ENCODE measurements at places on chromosomes 1 and 21. TPM values are rescaled to one million over a fixed set of nuclear protein-coding genes. Genes with fewer than 3 reads are reported as not detected.

FNDC5 gene
- polyA plus RNA-seq, result 56.8 TPM

KRTAP21-3 gene
- polyA plus RNA-seq, result not detected

S100A14 gene
- polyA plus RNA-seq, result 22.1 TPM

ABCG1 gene
- 14.1 TPM for polyA plus RNA-seq

OR2T35 gene
- not detected for polyA plus RNA-seq

PROX1 gene
- polyA plus RNA-seq, result 7.9 TPM

EFCAB14 gene
- 88.3 TPM for polyA plus RNA-seq

ZMYND12 gene
- 4.2 TPM for polyA plus RNA-seq

HRNR gene
- 1.5 TPM for polyA plus RNA-seq

DNA sequence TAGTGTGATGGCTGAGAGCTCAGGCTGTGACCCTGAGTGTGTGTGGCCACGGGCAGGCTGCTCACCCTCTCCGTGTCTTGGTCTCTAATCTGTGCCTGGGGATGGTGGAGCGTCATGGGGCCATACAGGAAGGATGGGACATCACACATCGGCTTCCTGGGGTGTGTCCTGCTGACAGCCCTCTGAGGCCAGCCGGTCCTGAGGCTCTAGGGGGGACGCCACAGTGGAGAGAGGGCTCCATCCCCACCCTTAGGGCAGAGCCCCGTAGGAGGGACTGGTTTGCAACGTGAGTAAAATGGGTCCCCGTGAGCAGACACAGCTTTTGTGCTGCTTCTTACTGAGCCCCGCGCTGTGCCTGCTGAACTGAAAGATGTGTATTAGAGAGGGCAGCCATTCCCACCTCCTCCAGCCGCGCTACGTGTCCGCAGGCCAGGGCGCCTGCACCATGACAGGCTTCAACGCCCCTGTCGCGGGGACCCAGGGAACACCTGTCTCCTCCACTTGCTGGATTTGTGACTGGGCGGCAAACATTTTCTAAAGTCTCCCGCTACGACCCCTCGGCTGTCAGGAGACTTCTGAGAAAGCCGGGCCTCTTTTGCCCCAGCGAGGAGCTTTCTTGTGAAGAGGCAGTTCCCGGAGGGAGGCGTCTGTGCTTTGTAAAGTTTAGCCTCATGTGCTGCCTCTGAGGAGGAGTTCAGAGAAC, 8.1 kb downstream of the COL18A1 start:
- DNase-seq, result no peak

GRCh38 chr1:115729756-115730155, 38.8 kb downstream of the CASQ2 start:
- DNase-seq, result no peak

DNA sequence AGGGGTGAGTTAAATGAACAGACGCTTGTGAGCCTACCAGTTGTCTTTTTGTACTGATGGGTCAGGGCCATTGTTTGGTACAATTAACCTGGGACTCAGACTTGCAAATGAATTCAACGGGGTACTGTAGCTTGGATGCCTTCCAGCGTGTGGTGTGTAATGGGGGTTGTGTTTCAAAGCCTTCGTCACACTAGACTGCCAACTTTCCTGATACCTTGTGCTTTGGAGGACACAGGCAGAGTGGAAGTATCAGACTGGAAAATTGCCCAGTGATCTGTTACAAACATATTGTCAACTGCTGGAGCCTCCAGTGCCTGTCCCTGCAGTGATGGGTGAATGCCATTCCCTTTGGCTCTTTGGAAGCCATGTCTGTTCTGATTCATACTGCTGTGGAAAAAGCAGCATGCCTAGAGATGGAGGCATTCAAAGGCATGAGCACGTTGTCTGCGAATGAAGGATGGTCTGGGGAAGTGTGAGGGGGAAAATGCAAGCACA, 384.5 kb downstream of the LMX1A start:
- DNase-seq, result no peak

- DNase-seq, result no peak
Observed at GRCh38 chr1:98048244-98048643, 127.4 kb upstream of the DPYD start.

GRCh38 chr1:182565537-182565936, 23.5 kb downstream of the RNASEL start:
- DNase-seq, result no peak

DNA sequence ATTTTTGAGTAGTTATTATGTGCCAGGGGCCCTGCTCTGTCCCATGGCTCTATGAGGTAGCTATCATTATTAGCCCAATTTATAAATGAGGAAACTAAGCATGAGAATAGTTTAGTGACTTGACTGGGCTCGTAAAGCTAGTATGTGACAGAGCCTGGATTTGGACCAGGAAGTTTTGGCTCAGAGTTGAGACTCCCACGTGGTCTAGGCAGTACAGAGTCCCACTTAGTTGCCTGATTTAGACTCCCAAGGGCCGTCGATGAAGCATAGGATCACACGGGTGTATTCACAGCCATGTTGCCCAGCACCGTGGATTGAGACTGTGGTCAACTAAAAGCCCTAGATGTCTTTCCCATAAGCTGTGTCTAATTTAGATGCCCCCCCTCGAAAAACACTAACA, 81.7 kb downstream of the DDX20 start:
- no peak for DNase-seq

DNA sequence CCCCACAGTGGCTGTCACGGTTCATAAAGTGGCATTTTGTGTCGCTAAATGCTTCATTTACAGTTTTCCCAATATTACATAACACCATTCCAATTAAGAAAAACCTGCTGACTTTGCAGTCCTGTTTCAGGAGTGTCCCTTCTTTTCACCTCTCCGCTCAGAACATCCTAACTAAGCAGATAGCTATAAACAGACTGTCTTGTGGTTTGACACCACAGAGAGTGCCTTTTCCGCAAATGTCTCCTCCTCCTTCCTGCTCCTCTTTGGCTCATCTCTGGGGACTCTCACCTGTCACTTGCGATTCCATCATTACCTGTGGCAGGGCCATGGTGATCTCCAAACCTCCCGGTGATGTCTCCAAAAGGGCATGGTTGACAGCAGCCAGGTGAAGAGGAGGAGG, 119.0 kb downstream of the CNIH3 start:
- DNase-seq, result no peak

GRCh38 chr1:18091660-18092446, 15.7 kb upstream of the IGSF21 start:
- no peak for DNase-seq

GRCh38 chr1:47558601-47559593, 121.1 kb downstream of the FOXD2 start:
- DNase-seq, result no peak

GRCh38 chr21:33259995-33260394, 6.2 kb upstream of the IL10RB start:
- DNase-seq, result no peak

DNA sequence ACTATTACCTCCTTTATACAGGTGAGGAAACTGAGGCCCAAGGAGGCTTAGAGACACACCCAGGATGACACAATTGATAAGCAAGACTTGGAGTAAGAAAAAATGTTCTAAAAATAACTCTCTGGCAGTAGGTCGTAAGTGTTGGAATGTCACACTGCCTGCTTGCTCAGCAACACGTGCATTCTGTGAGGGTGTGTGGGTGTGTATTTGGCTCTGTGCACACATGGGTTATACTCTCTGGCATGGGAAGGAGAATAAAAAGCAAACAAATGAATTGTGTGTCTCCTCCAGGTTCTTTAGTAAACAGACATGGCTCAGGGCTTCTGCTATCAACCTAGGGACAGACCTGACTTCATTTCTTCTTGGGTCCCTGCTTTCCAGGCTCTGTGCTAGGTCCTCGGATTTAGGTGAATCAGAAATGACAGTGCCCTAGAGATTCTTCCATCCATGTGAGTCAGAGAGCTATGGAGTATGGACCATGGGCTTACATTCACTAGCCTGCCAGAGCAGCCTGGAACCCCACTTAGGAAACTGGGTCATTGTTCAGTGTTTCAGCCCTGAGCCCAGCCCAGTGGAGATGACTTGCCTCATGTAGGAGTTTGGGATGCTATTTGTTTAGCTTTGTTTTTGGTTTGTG, 72.4 kb downstream of the ELAVL4 start:
- DNase-seq, result no peak

DNA sequence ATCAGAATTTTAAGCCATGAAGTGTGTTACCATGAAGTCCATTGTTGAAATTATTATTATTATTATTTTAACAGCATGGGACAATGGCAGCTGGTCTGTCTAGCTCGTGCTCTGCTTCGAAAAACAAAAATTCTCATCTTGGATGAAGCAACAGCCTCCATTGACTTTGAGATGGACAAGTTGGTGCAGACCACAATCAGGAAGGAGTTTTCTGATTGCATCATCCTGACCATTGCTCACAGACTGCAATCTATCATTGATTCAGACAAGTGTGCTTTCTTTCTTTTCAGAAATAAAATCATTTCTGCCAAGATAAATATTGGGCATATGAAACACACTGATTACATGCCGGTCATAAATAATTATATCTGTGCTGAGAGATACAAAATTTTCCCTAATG, 21.0 kb downstream of the HSPA13 start:
- no peak for DNase-seq

GRCh38 chr1:3908886-3909517, 8.9 kb upstream of the C1orf174 start:
- no peak for DNase-seq

GRCh38 chr1:16905110-16905867, 9.5 kb downstream of the RNU1-2 start:
- no peak for DNase-seq

DNA sequence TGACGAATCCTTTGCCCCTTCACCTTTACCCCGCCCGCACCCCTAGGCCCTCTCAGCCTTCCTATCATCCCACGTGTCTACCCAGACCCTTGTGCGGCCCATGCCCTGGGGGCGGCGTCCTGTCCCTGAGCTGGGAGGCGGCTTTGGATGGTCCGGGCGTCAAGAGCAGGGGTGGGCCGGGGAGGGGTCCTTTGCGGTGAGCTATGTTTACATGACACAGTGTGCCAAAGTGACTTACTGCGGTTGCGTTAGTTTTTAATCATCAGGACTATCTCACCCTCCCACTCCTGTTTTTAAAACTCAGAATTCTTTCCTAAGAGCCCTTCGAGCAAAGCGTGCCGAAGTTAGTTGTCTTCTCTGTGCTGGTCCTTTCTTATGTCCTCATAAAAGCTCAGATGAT, 144.6 kb downstream of the PGBD5 start:
- DNase-seq, result no peak

- DNase-seq, result no peak
Observed at GRCh38 chr1:115317101-115318012, 20.7 kb downstream of the NGF start.

GRCh38 chr21:28266061-28266460, 726.6 kb downstream of the LTN1 start:
- DNase-seq, result no peak

DNA sequence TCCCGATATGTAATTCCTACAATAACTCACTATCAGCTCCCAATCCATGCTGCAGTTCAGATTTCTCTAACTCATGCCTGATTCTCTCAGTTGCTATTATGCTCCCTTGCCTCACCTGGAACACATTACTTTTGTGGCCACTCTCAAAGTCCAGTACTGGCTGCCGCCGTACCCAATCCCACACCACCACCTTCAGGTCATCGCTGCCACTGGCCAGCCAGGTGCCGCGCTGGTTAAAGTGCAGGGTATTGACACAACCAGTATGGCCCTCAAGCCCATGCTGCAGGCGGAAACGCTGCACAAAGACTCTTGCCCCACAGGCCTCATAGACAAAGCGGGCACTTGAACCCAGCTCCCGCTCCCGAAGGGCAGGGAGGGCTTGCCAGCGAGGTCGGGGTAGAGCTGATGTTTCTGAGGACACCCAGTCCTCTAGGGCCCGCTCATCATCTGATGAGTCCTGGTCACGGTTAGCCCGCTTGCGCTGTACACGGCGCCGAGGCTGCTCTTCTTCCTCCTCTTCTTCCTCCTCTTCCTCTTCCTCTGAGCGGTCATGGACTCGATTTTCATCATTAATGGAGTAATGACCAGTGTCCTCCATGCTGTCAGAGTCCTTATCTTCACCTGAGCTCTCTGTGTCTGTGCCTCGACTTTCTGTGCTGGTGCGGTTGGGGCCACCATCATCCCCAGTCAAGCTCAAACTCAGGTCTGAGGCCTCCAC, 22.6 kb downstream of the DCAF8 start:
- no peak for DNase-seq

All from renal cortex interstitium (tissue), 15 donors.